T-helper 22 cell (primary cell): ENCODE measurements at places on chromosomes 7 and 10.

DNA sequence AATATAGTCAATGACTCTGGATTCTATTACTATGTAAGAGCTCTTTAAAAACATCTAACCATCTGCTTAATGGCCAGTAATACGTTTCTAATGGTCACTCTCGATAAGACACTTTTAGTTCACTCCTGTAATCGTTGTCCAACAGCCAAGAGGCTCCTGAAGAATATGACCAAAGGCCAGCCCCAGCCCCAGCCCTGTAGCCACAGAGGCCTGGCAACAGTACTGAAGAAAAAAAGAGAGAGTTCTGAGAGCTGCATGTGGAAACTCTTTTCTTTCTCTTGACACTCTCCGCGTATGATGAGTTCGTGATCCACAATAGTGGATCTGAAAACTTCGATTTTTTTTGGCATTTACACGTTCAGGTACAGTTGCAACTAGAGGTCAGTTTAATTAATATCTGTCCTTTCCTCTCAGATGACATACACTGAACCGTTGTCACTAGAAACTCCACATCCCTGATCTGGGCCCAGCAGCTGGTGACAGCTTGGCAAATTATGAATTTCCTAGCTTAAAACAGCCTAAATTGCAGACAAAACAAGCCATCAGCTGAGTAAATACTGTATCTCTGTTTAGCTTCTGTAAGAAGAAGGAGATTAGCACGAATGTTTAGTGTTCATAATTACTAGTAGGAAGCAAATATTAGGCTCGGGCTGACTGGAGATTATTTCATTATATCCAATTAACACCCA is 456.7 kb downstream of the LRMDA start:
- no peak for DNase-seq

DNA sequence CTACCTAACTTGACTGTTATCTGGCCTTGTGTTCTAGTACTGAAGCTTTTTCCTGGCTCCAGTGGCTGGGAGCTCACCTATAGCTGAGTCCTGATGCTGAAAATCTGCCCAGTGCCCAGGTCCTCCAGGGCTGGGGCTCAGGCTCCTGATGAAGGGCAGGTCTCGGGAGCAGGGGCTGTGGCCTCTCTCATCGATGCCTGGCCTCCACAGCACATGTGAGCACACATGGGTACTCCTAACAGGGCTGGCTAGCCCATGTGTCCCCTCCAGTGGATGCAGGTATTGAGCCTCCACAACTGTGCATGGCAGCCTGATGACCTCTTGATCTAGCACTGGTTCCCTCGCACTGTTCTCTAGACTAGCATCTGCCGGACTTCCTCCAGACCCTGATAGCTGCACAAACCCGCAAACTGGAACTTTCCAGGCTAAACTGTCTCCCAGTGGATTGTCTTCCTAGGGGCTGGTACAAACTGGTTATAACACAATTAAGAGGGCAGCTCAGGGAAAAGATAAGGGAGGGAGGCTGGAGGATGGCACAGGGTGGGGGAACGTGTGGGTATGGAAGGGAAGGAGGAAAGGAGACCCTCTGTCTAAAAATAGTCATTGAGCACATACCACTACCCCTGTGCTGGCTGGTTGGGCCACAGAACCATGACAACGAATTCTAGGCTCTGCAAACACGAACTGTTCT is 35.1 kb downstream of the PLAC9 start:
- DNase-seq: no peak

DNA sequence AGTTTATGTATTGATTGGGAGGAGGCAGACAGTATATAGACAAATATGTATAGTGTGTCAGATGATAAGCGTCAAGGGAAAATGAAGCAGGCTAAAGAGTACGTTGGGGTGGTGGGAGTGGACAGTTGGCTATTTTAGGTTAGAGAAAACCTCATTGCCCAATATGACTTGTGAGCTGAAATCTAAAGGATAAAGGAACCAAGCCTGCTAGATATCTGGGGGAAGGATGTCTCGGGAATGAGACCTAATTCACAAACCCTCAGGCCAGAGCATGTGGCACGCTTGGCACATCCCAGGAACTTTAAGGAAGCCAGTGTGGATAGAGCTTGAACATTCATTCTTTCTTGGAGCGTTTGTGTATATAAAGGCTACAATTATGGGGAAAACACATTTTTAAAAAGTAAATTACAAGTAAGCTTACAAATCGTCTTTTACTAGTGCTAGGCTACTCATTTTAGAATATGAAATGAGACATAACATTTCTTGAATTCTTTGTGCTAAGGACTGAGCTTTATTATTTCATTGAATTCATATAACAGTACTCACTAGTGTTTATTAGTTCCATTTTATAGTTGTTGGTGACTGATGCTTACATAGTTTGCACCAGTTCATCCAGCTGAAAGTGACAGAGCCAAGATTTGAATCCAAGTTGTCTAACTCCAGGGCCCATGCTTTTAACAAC is 9.7 kb downstream of the FHIP2A start:
- no peak for DNase-seq

DNA sequence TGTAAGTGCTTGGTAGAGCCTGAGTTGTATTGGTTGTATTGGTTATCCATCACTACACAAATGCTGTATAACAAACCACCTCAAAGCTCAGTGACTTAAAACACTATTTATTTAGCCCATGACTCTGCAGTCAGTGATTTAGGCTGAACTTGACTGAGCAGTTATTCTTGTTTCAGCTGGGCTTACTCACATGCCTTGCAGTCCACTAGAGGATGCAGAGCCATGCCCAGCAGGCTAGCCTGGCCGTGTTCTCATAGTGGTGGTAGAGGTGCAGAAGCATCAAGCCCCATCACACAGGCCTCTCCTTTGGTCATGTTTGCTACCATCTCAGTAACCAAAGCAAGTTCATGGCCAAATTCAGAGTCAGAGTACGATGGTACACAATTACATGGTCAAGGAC is 43.9 kb downstream of the LUC7L2 start:
- DNase-seq: no peak

- no peak for DNase-seq
Measured at GRCh38 chr7:141291541-141291940, 217.7 kb downstream of the TMEM178B start.

- no peak for DNase-seq
Measured at GRCh38 chr7:21076574-21076973, 289.9 kb upstream of the SP8 start.

DNA sequence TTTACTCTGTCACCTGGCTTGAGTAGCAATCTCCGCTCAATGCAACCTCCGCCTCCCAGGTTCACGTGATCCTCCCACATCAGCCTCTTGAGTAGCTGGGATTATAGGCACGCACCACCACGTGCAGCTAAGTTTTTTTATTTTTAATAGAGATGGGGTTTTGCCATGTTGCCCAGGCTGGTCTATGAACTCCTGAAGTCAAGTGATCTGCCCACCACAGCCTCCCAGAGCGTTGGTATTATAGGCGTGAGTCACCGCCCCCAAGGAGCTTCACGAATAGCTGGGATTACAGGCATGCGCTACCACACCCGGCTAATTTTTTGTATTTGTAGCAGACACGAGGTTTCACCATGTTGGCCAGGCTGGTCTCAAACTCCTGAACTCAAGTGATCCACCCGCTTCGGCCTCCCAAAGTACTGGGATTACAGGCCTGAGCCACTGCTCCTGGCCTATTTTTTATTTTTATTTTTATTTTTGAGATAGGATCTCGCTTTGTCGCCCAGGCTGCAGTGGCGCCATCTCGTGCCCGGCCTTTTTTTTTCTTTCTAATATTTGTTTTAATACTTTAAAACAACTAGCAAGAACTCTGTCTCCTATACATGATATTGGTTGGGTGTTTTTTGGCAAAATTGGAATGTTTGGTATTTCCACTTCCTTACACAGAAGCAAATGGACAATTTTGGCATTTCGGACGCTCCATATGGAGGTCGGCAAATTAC is 1.1 kb downstream of the EFCAB10 start:
- DNase-seq: no peak

DNA sequence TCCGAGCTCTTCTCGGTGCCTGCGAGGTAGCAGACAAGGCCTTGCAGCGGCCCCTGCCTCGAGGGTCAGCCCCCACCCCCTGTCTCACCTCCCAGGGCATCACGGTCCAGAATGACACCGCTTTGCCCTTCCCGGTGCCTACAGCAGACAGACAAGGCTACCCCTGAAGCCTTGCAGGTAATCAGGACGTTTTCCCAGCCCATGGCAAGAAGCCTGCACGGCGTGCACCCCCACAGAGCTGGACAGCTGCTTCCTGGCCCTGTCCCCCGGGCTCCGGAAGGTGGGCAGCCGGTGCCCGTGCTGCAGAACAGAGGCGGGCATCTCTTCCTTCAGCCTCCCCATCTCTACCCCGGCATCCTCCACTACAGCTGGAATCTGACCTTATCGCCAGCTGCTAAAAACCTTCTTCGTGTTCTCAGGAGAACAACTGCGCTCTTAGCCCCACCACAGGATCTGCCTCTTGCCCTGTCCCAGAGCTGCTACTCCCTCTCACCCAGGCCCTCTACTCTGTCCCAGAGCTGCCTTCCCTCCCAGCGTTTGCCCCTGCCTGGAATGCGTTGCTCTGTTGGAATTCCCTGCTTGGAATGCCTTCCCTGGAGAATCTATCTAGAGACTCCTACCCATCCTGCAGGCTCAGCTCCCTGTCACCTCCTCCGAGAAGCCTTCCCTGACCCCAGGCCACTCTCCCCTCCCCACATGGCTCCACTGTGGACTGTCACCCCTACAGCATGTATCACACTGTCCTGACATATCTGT is 4.7 kb downstream of the MYL10 start:
- DNase-seq: no peak

DNA sequence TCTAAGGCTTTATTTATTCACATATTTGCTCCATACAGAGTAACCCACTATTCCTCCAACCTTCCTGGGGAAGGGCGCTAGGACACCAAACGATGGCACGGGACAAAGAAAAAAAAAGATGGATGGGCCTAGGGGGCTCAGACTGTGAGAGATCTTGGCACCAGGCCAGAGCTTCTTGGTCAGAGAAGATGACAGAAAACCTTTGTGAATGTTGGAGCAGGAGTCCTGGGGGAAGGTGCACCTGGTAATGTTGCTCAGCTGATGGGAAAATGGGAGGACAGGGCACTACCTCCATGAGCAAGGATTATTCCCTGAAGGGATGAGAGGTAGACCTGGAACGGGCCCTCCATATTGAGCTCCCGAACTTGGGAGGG is 1.4 kb upstream of the SH3PXD2A start:
- DNase-seq: no peak

- DNase-seq: no peak
Measured at GRCh38 chr10:3825862-3826351, 40.9 kb upstream of the KLF6 start.
